Tongue (tissue), 3 donors: ENCODE measurements at places on chromosomes 13 and 19.

GRCh38 chr19:19421299-19421696 is 15.8 kb downstream of the GATAD2A start:
- DNase-seq = no peak

GRCh38 chr13:81987159-81987558 is 1646.2 kb upstream of the SPRY2 start:
- DNase-seq = no peak

- no peak for DNase-seq
Observed at GRCh38 chr19:5038631-5039271, 69.8 kb downstream of the KDM4B start.

- DNase-seq = no peak
Observed at GRCh38 chr13:73355134-73355533, 296.3 kb downstream of the KLF5 start.

DNA sequence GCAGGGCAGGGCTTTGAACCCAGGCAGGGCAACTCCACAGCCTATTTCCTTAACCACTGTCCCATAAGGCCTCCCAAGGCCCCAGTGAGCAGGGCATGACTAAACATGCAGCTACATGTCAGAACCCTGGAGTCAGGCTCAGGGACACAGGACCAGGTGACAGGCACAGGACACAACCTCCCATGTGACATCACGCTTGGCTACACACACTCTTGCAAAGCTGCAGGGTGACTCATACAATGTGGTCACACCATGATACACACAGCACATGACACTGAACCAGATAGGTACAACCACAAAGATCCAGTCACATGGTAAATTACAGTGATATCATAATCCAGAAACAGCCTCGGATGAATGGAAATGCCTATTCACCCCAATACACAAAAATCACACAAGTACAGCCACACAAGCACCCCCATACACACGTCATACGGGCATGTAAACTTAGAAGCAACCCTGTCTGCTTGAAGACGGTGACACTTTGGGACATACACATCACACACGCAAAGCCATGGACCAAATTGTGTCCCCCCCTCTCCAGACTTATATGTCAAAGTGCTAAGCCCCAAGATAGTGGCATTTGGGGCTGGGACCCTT is 14.5 kb downstream of the KLK4 start:
- no peak for DNase-seq

- no peak for DNase-seq
Observed at GRCh38 chr19:45146251-45146650, 14.5 kb downstream of the NKPD1 start.

DNA sequence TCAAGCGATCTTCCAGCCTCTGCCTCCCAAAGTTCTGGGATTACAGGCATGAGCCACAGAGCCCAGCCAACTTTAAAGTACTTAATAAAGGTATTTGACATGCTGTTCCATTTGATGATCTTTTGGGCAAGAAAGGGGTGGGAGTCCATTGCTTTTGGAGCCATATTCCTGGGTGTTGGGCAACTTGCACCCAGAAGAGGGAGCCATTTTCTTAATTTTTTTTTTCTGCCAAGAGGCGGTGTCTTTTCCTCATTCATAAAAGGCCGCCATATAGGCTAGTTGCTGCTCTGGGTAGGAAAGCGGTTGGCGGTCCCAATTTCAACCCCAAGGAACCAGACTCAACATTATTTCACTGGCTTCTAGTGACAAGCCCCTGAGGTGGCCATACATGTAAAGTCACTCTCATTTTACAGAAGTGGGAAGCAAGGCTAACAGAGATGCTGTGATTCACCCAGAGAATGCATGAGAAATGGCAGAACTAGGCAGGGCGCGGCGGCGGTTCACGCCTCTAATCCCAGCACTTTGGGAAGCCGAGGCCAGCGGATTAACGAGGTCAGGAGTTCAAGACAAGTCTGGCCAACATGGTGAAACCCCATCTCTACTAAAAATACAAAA is 139.6 kb downstream of the CACNA1A start:
- peak; percentile 5 for DNase-seq

GRCh38 chr13:76692346-76692745 is 193.9 kb downstream of the KCTD12 start:
- DNase-seq = no peak

GRCh38 chr13:36030670-36031331 is 100.4 kb downstream of the DCLK1 start:
- peak; percentile 47 for DNase-seq

GRCh38 chr19:41426116-41426841 is 895 bp downstream of the B3GNT8 start:
- DNase-seq = no peak

DNA sequence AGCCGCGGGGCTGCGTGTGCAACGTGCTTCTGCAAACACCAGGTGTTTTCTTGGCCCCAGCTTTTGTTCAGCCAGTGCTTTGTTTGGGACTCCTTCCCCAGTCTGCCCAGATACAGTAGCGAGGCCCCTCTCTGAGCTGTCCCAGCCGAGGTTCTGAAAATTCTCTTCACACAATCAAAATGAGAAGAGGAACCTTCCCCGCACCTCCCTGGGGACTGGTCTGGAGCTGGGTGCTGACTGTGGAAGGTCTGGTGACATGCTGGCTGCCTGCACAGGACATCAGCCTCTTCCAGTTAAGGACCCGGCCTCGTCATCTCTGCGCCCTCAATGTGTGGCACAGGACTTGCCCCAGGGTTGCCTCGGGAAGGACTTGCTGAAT is 4.2 kb downstream of the ATP4A start:
- DNase-seq = no peak
